PC-3 (cell line): ENCODE measurements at places on chromosomes 13 and 19. TPM values are rescaled to one million over a fixed set of nuclear protein-coding genes. Genes with fewer than 3 reads are reported as not detected.

GRCh38 chr13:98105929-98106336 lies 37.0 kb upstream of the FARP1 start:
- H3K27ac ChIP-seq, result no peak overlapping the region
- H3K36me3 ChIP-seq, result no peaks in the 10 kb centered on the region
- H3K27me3 ChIP-seq, result no peaks in the 10 kb centered on the region
- H3K4me1 ChIP-seq, result no peaks in the 10 kb centered on the region
- no peak overlapping the region for H3K4me3 ChIP-seq

FCGBP gene
- 0.52 and 0.80 TPM in 2 replicates for total RNA-seq

SMARCA4 gene
- total RNA-seq, result 197 and 316 TPM in 2 replicates

C5AR1 gene
- not detected in 2 replicates for total RNA-seq

GRCh38 chr19:38360839-38361631 lies 13.3 kb upstream of the PSMD8 start:
- H3K36me3 ChIP-seq, result no peaks in the 10 kb centered on the region
- H3K4me1 ChIP-seq, result peaks cover 6% of the 10 kb centered on the region; the same call in 1 of the 2 replicates
- no peak overlapping the region for H3K27ac ChIP-seq
- DNase-seq, result no peak

AP1M1 gene
- total RNA-seq, result 104 and 109 TPM in 2 replicates

LPAR2 gene
- 26.6 and 31.0 TPM in 2 replicates for total RNA-seq

- no peaks in the 10 kb centered on the region for H3K4me1 ChIP-seq
- peak; percentile 35 for DNase-seq
- H3K36me3 ChIP-seq, result peaks cover 33% of the 10 kb centered on the region
Observed at GRCh38 chr13:28679628-28680027, 20.7 kb downstream of the POMP start.

HSH2D gene
- 10.9 and 14.5 TPM in 2 replicates for total RNA-seq

DNA sequence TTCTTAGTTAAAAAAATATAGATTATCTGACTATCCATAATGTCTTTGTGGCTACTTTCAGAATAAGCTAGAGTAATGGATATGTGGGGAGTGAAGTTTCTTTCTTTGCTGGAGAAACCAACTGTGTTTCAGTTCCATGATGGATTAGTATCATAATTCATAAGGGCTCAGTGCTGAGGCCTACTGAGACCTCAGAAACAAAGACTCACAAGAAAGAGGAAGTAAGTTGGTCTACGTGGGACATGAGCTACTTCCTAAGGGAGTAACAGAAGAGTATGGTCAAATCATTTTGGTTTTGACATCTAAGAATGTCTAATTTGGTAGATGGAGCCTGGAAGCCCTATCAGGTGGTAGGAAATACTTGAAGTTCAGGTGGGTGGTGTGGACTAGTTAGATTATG lies 99.0 kb upstream of the HTR2A start:
- H3K27ac ChIP-seq, result no peak overlapping the region
- no peaks in the 10 kb centered on the region for H3K27me3 ChIP-seq
- no peak overlapping the region for H3K4me3 ChIP-seq
- DNase-seq, result no peak
- H3K36me3 ChIP-seq, result no peaks in the 10 kb centered on the region

OVOL3 gene
- not detected in 2 replicates for total RNA-seq

GRCh38 chr13:66657165-66657881 lies 572.8 kb downstream of the PCDH9 start:
- H3K36me3 ChIP-seq, result no peaks in the 10 kb centered on the region
- H3K27me3 ChIP-seq, result no peaks in the 10 kb centered on the region
- DNase-seq, result peak; percentile 97
- H3K27ac ChIP-seq, result peak overlapping the region; percentile 82

ZNF560 gene
- total RNA-seq, result not detected in 2 replicates

DNA sequence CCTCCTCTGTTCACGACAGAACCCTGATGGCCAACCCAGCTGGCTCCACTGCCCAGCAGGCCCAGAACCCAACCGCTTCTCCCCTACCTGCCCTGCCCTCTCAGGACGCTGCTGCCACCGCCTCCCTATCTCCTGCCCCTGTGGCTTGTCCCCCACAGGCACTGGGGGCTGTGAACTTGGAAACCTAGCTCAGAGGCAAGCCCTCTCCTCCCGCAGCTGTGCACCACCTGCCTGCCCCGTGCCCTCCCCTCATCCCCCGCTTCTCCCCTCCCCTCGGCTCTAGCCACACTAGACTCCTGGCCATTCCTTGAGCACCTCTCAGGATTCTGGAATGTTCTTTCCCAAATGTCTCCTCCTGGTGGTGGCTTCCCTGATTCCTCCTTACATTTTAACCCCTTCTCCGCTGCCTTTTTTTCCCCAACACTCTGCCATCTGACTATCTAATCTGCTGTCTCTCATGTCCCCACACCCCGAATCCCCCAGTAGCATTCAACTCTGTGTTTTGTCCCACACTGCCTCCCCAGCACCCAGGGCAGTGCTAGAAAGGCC lies 6.7 kb downstream of the NANOS3 start:
- DNase-seq, result no peak
- H3K4me1 ChIP-seq, result peaks cover 11% of the 10 kb centered on the region
- no peak overlapping the region for H3K27ac ChIP-seq
- no peak overlapping the region for H3K4me3 ChIP-seq

ALG11 gene
- total RNA-seq, result 7.3 and 9.0 TPM in 2 replicates

GRCh38 chr19:313169-313987 lies 22.2 kb upstream of the PLPP2 start:
- no peaks in the 10 kb centered on the region for H3K4me1 ChIP-seq
- no peaks in the 10 kb centered on the region for H3K36me3 ChIP-seq
- no peak overlapping the region for H3K4me3 ChIP-seq
- no peak overlapping the region for H3K27ac ChIP-seq
- DNase-seq, result no peak
- H3K27me3 ChIP-seq, result no peaks in the 10 kb centered on the region

DNA sequence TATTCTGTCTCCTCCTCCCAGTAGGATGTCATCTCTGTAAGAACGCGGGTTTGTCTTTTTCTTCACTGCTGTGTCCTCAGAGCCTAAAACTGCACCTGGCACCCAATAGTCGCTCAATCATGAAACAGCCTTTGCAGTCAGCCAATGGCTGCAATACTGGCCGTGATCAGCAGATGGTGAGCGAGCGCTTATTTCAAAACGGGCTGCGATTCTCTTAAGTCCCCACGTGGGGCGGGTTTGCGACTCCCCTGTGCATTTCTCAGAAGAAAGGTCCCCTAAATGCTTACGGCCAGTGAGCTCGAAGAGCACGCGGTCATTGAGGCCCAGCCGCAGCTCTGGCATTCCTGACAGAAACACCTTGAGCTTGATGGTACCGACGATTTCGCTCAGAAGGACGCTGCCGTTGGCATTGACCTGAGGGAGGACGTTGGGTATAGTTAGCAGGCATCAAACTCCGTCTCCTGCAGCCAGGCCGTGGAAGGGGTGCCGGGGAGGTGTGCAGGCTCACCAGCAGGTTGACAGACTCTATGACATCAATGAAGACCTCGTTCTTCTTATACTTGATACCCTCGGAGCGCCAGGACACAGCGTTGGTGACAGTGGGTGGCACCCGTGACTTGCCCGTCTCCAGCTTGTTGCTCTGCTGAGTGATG lies 6.0 kb downstream of the AP1M2 start:
- H3K4me1 ChIP-seq, result no peaks in the 10 kb centered on the region
- H3K27ac ChIP-seq, result no peak overlapping the region
- H3K27me3 ChIP-seq, result no peaks in the 10 kb centered on the region

- H3K36me3 ChIP-seq, result no peaks in the 10 kb centered on the region
- H3K4me3 ChIP-seq, result no peak overlapping the region
- no peak overlapping the region for H3K27ac ChIP-seq
- peaks cover 9% of the 10 kb centered on the region for H3K4me1 ChIP-seq
- no peak for DNase-seq
Observed at GRCh38 chr19:46598372-46598917, 2.7 kb upstream of the CALM3 start.

ANKRD24 gene
- 0.33 and 0.63 TPM in 2 replicates for total RNA-seq

VAV1 gene
- total RNA-seq, result 3.0 and 3.2 TPM in 2 replicates

DNA sequence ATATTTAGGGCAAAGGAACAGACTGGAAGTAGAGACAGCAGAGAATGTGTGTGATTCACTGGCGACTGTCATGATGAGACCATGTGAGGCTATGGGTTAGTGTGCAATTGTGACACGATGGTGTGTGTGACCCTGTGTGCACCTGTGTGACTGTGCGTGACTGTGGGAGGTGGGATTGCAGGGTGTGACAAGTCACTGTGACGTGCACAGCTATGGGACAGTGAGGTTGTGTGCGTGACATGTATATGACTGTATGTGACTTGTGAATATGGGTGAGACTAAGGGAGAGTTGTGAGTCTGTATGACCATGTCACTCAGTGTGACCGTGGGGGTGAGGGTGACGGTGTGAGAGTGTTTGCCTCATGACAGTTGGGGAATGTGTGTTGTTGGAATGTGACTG lies 3.4 kb upstream of the GIPR start:
- H3K27ac ChIP-seq, result no peak overlapping the region
- no peaks in the 10 kb centered on the region for H3K27me3 ChIP-seq
- peaks cover 5% of the 10 kb centered on the region for H3K4me1 ChIP-seq
- H3K36me3 ChIP-seq, result no peaks in the 10 kb centered on the region

ZNF417 gene
- total RNA-seq, result 9.3 and 10.1 TPM in 2 replicates

ZNF471 gene
- 0.07 and 0.23 TPM in 2 replicates for total RNA-seq

DNA sequence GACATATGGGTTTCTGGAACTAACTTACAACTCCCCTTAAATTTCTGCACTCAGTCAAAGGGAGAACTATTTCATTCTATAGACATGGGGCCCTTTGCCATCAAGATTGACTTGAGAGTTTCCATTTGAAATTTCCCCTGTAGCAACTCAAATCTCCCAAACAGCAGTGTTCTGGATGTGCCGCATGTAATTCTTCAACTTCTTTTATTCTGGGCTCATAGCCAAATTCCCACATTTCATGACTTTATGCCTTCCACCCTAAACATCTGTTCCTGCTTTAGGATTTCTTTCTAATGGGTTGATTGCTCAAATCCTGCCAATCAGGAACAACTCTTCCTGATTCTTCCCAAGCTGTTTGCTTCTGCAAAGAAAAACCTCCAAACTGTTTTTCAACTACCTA lies 336.0 kb downstream of the TBC1D4 start:
- no peak overlapping the region for H3K27ac ChIP-seq
- no peak overlapping the region for H3K4me3 ChIP-seq

- H3K4me3 ChIP-seq, result no peak overlapping the region
- no peak for DNase-seq
- no peak overlapping the region for H3K27ac ChIP-seq
- H3K27me3 ChIP-seq, result no peaks in the 10 kb centered on the region
- H3K4me1 ChIP-seq, result no peaks in the 10 kb centered on the region
Observed at GRCh38 chr13:29561918-29562317, 33.6 kb downstream of the SLC7A1 start.

DNA sequence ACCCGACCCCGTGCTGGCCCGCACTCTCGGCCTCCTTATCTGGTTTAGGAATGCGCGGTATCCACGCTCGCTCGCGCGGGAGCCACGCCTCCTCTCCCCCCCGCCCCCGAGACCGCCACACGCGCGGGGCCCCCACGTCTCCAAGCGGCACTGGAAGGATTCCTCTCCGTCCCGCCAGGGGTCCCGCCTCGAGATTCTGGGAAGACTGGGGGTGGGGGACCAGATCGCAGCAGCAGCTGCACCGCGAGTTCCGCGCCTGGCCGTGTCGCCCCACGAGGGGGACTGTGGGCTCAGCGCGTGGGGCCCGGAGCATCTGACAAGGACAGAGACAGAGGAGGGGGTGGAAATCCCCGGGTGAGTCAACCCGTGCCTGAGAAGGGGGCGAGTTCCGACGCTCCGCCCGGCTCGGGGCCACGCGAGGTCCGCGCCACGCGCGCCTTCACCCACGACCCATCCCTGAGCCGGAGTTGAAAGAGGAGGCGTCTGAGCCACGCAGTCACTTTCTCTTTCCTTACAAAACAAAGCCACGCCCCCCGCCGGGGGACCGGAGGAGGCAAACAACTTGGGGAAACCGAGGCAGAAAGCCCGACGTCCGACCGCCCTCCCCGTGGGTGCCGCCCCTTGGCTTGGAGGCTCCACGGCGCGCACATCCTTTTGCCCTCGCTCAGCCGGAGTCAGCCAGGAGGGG lies 814 bp downstream of the S1PR2 start:
- H3K27me3 ChIP-seq, result no peaks in the 10 kb centered on the region
- peak overlapping the region; percentile 78 for H3K4me3 ChIP-seq
- peaks cover 10% of the 10 kb centered on the region for H3K4me1 ChIP-seq
- no peak overlapping the region for H3K27ac ChIP-seq
- no peak for DNase-seq

- no peaks in the 10 kb centered on the region for H3K4me1 ChIP-seq
- H3K4me3 ChIP-seq, result no peak overlapping the region
- DNase-seq, result no peak
- H3K27ac ChIP-seq, result no peak overlapping the region
Observed at GRCh38 chr19:2416321-2417097, 10.9 kb downstream of the TIMM13 start.

DNA sequence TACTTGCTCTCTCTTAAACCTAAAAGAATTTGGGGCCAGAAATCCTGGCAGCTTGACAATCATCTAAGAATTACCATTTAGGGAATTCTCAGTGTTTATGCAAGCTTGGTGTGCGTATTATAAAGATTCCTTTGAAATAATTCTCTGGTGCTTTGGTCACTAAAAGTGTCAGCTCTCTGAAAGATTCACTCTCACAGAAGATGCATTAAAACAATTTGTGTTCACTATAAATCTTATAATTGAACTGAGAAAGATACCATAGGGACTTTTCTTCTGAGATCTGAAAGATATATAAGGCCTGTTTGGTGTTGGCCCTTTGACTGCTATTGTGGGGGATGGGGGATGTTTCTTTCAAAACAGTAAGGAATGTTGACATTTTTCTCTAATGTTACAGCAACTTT lies 27.3 kb downstream of the EPSTI1 start:
- no peaks in the 10 kb centered on the region for H3K27me3 ChIP-seq
- no peak for DNase-seq
- no peaks in the 10 kb centered on the region for H3K36me3 ChIP-seq
- H3K27ac ChIP-seq, result no peak overlapping the region

KIR3DL1 gene
- not detected in 2 replicates for total RNA-seq
